A673 (cell line): ENCODE measurements at places on chromosomes 11 and 22.

DNA sequence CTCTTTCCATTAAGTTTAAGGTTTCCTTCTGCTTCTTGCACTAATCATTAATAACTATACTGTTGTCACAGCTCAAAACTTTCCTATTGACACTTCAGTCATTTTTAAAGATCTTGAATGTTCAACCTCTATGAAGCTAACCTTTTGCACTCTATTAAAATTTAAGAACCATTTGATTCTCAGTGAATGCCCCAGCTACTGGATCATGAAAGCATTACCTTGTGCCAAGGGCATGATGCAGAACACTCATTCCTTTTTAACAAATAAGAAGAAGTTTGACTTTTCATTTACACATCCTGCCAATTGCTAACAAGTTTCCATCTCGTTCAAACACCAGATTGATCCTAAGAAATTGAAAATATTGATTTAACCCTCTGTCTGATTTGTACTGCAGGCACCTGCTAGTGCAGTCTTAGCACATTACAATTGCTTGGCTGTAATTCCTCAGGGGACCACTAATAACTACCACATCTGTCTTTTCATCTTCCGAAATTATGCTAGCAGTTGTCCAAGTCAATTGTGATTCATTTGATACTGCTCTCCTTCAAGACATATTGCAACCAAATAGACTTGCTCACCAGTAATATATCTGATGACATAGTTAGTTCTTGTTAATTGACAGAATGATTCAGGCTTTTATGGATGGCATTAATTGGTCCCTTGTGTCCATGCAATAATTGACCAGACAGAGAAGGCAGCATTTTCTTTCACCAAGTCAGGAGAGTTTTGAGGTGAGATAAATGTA, 158.4 kb downstream of the TEAD1 start:
- DNase-seq, result no peak

DNA sequence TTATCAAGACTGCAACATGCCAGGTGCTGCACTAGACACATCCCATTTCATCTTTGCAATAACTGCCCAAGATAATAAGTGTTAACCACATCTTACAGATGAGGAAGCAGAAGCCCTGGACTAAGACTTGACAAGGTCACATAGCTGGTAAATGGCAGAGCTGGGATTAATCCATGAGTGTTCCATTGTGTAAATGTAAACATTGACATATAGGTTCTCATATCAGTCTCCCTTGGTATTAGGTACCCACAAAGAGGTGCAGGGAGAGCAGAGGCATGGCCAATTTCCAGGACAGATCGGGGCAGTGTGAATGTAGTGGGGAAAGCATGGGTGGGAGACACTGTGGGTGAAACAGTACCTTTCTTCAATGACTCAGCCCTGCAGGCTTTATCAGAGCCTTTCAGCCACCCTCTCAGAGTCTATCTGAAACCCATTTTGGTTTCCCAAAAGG, 17.9 kb downstream of the MICAL2 start:
- no peak for DNase-seq

GRCh38 chr11:8533332-8533731, 60.7 kb downstream of the STK33 start:
- DNase-seq, result no peak

DNA sequence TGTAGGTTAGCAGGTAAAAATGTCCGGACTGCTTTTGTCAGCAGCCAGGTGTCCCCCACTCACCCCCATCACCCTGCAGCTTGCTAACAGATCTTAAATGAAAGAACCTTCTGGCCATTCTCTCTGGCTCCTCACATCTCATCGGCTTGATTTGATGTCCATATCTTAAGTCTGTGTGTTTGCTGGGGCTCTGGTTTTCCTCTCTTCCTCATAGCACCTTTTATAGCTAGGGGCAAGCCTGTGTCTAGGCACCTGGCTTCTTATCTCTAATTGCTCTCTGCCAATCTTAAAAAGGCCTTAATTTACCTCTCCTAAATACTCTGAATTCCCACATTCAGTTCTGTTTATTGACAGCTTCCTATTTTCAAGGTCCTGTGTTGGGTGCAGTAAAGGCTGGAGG, 72.0 kb downstream of the ARHGAP42 start:
- DNase-seq, result no peak

DNA sequence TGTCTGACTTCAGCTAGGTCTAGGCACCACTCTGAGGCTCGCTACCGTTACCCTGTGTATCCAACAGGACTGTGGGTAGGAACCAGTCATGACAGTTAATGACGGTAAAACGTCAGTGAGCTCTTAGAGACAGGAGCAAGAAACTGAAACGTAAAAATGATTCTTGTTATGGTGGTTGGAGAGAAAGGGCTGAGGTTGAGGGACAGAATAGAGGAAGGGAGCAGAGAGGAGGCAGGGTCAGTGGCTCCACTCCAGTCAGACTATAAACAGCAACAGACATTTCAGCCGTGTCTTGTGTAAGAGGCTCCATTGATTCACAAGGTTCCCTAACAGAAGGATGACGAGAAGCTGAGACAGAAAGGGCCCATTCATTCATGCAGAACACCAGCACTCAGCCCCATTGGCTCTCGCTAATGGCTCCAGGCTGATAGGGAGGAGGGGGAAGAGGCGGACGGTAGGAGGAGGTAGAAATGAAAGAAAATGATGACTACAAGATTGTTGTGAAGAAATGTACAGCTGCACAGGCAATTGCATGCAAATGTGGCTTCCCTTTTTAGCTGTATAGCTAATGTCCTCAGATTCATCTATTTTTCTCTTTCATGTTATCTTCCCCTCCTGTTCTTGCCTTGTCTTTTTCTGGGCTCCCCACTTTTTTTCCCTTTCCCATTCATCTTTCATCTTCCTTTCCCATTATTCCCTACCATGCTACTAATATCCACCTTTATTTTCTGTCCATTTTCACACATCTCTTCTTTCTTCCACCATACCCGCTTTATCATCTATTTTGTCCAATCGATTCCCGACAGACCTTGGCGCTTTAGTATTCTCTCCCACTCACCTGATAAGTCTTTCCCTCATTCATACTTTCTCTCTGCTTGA, 34.3 kb downstream of the ETS1 start:
- DNase-seq, result peak; percentile 11

GRCh38 chr22:17997456-17997855, 26.9 kb downstream of the MICAL3 start:
- DNase-seq, result no peak

- no peak for DNase-seq
These were observed 6.5 kb upstream of the APOBEC3H start for GRCh38 chr22:39090426-39091064.

- no peak for DNase-seq
These were observed 48.5 kb downstream of the SVIP start for GRCh38 chr11:22780952-22781593.

GRCh38 chr11:22829231-22830081, at the start of gene SVIP:
Gene SVIP (minus strand): TSS chr11:22829801. CDS start chr11:22829748, 53 bp downstream.
- DNase-seq, result peak; percentile 94

- no peak for DNase-seq
These were observed 26.1 kb downstream of the CD44 start for GRCh38 chr11:35165030-35165422.

- DNase-seq, result no peak
These were observed 68.9 kb downstream of the MYO7A start for GRCh38 chr11:77196961-77197360.

DNA sequence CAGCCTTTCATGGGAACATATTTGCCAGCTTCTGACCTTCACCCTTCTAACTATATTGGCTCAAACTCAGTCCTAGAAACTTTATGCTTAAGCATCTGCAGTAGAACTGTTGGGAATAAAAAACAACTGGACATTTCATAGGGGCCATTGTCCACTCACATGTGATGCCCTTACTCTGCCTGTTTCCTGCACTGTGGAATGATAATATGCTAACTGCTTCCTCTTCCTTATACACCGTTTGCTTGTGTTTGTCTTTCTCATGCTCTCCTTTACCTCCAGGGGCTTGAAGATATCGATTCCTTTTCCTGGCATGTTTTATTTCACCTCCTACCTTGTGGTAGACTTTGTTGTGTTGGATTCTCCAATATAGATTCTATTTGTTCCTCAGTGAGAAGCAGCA, 333.0 kb upstream of the DDI1 start:
- DNase-seq, result no peak

- no peak for DNase-seq
These were observed 19.7 kb downstream of the P2RX3 start for GRCh38 chr11:57357856-57358255.

- no peak for DNase-seq
These were observed 253.3 kb upstream of the ISX start for GRCh38 chr22:34812631-34813030.

DNA sequence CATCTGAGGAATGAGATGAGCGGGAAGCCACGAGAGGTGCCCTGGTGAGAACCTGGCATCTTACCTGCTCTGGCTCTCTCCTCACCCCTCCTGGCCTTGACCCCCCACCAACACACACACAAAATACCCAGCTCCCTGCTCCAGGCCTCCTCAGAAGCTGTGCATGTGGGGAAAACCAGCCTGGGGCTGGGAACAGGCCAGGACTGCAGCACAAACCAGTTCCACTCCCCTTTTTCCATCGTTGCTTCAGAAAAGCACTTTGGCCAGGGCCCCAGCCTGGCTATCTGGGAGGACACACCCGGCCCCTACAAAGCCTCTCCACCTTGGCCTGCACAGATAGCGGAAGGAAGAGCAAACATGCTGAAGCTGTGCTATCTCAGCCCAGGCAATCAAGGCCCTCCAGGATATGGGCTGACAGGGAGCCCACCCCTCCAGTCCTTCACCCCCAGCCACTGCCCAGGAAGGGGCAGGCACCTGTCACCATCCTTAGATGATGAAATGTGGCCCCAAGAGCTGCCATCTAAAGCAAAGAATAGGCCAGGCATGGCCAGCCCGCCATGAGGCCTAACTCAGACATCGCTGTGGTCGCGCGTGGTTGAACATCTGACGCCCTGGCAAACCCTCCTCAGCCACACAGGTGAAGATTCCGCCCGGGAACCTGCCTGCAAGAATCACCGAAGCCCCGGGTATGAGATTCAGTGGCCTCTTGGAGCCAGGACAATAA, 35.4 kb downstream of the PISD start:
- DNase-seq, result no peak

- no peak for DNase-seq
These were observed 230.6 kb upstream of the TENM4 start for GRCh38 chr11:79671401-79671800.

- no peak for DNase-seq
These were observed 5.2 kb upstream of the OLFML1 start for GRCh38 chr11:7480113-7480512.

DNA sequence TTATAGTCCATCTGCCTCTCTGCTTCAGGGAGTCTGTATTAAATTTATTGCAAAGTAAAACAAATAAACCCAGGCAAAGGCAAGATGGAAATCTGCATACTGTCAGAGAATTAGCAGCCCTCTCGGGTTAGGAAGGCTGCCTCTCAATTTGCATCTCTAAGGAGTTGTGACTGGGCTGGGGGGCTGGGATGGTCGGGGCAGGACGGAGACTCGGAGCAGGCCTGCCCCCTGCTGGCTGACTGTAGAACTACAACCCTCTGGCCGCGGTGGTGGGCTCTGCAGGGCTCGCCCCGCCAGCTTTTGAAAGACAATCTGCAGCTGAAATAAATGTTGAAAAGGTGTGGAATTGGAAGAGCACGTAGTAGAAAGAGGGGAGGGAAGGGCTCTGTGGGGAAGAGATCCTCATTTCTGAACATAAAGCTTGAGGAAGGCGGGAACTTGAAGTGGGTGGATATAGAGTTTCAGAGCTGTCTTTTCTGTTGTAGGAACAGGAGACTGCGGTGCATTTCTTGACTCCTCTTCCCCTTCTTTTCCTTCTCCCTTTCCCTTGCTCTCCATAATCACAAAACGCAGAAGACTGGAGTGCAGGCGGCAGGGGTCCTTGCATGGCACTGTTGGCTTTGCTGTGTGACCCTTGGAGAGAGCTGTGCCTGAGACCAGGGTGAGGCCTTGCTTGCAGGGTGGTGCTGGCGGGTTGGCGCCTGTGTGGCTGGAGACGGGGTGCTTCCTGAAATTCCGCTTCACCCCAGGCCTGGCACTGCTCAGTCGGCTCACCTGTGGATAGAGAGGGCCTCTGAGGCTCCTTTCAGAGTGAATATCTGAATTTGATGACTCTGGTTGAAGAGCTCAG, 22.6 kb upstream of the PKNOX2 start:
- peak; percentile 77 for DNase-seq

DNA sequence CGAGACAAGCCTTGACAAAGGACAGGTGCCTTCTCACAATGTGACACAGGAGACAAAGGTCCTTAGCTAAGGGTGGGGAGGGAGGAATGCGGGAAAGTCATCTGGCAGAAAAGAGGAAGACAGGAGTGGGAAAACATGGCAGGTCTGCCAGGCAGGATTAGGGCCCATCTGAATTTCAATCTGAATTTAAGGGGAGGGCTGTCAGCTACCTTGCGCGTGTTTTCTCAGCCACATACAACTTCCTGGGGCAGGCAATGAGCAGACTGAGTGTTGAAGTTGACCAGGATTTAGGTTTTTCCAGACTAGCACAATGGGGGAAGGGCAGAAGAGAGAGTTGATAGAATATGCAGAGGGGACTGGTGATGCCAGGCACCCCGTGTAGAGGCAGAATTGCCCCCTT, 66.7 kb upstream of the LARGE1 start:
- no peak for DNase-seq

GRCh38 chr11:118527109-118527508, at the start of gene TTC36:
Gene TTC36 (plus strand): TSS chr11:118527474. CDS start chr11:118527495, 21 bp downstream.
- no peak for DNase-seq

- no peak for DNase-seq
These were observed 116.9 kb downstream of the KIAA1671 start for GRCh38 chr22:25069426-25069757.

GRCh38 chr11:35358391-35358790, 61.0 kb downstream of the SLC1A2 start:
- DNase-seq, result no peak

GRCh38 chr11:78248903-78249302, 60.2 kb downstream of the USP35 start:
- DNase-seq, result no peak

DNA sequence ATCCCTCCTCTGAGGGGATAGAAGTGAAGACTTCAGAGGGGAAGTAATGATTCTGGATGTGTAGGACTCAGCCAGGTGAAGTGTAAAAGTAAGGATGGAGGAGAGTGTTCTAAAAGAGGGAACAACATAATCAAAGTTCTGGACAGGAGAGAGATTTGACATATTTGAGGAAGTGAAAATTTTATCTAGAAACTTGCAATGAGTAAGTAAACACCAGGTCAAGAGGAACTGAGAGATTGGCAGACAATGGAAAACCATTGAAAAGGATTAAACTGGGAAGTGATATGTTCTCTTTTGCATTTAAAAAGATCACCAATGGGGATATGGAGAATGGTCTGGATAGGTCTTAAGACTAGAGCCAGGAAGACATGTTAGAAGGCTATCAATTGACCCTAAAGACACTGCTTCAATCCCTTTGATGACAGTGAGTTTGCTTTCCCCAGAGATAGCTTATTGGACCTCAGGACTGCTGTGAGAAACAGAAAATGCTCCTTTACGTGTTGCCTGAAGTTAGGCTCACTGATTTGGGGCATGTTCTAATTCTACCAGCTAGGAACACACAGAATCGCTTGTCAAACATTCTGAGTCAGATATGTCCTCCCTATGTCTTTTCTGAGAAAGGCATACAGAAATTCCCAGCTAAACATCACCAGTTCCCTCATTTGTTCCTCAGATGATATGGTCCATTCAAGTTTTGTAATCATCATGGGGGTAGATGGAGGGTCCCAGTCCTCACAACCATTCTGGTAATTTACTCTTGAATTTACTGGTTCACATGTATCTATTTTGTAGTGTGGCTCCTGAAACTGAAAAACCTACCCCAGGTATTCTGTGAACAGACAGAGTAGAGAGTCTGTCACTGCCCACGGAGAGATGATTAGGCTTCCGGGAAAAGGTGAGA, 144.9 kb downstream of the MAML2 start:
- DNase-seq, result no peak
